ENCODE measurements at places on chromosomes 2 and 18. TPM values are rescaled to one million over a fixed set of nuclear protein-coding genes. Genes with fewer than 3 reads are reported as not detected.

DNA sequence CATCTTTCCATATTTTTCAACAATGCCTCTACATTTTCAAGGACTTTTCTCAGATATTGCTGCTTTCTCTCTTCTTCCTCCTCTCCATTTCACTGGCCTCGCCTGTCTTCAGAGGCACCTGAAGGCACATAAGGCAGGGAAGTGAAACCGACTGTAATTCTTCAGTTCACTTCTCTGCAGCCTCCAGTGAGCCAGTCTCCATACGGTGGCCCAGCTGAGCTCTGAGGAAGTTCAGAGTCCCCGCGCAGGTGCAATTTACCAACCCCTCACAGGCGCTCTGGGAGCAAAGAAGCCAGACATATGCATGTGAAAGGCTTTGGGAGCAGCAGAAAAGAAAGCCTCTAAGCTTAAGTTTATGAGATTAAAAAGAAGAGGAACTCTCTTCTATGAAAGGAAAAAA lies 12.4 kb downstream of the KLHL14 start:
- no peak for DNase-seq

DNA sequence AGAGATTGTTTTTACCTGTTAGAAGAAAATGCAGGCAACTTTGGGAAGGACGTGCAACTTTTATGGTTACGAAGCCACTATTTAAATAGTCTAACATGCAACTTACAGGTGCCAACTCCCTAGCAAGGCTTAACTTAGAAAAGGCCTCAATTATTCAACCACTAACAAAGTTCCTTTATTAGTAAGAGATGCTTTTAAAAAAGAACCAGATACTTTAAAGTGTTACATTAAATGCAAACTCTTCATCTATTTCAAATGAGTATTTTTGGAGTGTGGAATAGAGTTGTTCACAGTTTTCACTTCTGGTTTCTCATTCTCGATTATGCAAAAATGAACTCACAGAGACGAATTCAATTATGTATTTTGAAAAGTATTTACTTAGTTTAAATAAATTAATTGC lies 51.7 kb downstream of the PELI1 start:
- no peak for DNase-seq

DNA sequence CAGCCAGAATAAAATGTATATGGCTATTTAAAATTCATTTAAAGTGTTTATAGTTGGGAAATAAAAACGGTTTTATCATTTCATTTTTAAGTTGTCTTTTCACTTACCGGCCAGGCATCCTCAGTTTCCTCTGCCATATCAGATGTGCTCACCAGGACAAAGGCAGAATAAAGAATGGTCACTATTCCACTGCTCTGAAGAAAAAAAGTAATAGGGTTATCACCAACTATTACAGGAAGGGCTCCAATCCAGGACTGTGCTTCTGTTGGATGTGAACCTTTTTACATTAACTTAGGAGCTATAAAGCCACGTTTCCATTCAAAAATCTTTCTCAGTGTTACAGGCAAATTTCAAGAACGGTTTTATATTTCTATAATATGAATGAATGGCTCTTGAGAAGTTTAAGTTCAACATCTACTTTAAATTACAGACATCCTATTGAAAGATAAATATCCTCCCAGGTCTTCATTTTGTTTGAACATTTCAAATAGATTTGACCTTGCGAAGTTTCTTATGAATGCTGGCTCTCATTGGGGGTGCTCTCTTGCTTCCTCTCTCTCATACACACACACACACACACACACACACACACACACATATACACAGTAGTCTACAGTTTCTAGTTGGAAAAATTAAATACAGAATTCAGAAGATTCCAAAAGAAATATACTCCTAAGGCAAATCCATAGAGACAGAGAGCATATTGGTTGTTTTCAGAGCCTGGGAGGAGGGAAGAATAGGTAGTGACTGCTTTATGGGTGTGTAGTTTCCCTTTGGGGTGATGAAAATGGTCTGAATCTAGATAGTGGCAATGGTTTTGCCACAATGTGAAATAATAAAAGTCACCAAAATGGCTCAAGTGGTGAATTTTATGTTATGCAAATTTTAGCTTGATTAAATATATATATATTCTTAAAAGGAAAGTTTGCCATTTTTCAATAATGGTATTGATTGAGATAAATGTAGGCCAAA lies 2.9 kb upstream of the SLC40A1 start:
- no peak for DNase-seq

- DNase-seq, result no peak
Measured at GRCh38 chr2:18980786-18981430, 377.5 kb downstream of the OSR1 start.

DNA sequence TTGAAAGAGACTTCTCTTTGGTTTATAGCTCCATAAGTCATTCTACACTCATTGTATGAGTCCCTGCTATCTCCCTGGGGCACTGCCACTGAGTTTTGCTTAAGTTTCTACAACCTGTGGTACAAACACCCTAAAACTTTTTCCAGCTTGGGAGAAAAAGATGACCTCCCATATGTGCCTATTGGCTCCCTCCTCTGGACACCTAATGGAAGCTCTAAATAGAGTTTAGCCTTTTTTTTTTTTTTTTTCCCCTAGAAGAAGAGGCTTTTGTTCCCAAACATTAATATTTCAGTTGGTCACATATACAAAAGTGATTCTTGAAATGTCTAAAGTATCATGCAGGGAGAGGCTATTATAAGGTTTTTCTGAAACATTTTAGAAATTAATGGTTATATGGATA lies 547.2 kb upstream of the TMEFF2 start:
- no peak for DNase-seq

DNA sequence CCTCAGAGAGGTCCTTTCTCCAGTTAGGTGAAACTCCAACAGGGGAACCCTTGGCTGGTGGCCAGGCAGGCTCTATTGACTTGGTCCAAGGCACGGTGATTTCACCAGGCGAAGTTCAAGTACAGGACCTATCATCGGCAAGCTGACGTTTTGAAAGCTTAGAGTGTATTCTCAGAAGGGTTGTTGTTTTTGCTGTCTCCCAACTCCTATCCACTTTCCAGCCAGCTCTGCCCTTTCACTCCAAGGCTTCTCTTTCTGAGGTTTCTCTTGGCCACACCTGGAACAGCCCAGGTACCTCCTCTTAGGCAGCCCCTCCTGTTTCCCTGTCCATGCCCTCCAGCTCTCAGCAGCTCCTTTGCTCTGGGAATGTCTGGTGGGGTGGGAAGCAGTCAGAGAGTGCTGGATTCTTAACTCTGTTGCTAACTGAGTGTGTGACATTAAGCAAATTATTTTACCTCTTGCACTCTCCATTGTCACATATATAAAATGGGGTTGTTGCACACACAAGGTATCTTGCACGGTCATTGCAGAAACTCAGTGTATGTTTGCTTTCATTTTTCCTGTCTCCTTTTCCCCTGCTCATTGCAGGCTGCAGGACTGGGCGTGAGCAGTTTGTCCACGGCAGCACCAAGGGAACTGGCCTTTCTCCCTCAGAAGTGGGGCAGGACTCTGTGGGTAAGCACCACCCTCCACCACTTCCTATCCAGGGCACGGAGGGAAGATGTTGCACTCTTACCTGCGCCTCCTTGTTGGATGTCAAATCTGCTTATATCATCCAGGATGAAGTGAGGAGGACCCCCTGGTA lies 30.2 kb downstream of the CAPN13 start:
- DNase-seq, result no peak

The PCARE gene
- total RNA-seq, result under 0.01 TPM

The RNF144A gene
- total RNA-seq, result 0.17 TPM

The OR6B3 gene
- total RNA-seq, result not detected

The SLC23A3 gene
- total RNA-seq, result 1.8 TPM
